NCI-H1092 treated with DMSO at 0.1 percent for 48 hours (cell line): ENCODE measurements at places on chromosomes 2 and 18.

GRCh38 chr18:473802-474201 lies 26.7 kb downstream of the COLEC12 start:
- DNase-seq, result no peak

- no peak for DNase-seq
Measured at GRCh38 chr18:35127201-35127600, 86.0 kb downstream of the MAPRE2 start.

- no peak for DNase-seq
Measured at GRCh38 chr2:207162316-207162715, 3.4 kb downstream of the KLF7 start.

DNA sequence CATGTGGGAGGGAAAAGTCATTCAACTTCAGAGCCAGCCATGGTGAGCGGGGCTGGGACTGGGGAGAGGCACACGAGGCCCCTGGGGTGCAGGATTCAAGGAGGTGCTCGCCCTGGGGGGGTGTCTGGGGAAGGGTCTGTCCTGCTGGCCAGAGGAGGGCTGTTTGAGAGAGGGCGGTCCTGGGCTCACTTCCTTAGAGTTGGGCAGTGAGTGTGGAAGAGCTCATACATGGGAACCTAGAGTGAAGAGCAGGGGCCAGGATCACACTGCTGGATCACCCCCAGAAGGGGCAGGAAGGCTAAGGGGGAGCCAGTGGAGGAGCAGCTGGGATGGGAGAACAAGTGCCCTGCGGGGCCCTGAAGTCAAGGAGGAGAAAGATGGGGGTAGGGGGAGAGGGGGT lies 6.5 kb downstream of the SH3BP4 start:
- no peak for DNase-seq

GRCh38 chr18:24763765-24764513 lies 303.5 kb downstream of the HRH4 start:
- no peak for DNase-seq

DNA sequence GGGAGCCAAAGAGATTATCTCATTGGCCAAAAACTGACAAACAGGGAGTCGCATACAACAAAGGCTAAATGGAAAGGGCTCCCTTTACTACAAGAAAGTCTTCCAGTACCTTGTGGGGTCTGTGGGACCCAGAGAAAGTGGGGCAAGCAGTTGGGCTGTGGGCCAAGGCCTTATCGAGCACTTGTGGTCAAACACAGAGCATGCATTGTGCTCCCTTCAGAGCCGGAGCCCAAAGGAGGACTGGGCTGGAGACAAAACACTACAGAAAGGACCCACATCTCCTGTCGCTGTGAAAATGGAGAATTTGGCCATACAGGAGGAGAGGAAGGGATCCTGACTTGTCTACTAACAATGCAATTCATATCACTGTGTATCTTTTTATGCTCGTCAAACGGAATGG lies 37.1 kb upstream of the SLC1A4 start:
- DNase-seq, result no peak

DNA sequence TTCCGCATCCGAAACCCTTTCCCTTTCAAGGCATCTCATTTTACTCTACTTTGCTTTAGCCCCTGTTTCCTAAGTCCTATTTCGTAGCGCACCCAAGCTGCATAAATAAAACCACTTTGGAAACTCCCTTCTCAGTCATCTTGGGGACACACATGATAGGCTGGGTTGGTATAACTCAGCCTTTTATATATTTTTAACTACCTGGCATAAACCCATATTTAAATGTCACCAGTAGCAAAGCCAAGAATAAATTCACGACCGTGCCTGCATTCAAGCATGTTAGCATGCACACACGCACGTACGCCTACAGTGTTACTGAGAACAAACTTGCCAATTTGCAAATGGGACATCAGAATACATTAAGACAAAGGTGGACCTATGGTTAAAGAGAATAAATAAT lies 564.7 kb upstream of the PIK3C3 start:
- DNase-seq, result no peak

DNA sequence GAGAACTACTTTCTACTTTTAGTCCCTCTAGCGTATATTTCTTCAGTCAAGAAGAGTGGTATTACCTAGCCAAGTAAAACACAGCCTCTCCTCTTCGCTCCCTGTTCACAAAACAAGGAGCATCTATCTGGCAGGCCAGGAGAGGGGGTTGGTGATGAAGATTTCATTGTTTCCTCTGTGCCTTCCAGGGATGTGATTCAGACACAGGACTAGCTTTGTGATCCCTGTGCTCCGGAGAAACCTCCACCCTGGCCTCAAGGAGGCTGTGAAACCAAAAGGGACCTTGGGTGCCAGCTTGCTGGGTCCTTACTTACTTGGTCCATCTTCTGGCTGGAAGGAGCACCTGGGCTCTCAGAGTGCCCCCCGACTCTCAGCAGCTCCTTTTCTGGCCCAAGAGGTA lies 5.7 kb downstream of the RHOB start:
- no peak for DNase-seq

GRCh38 chr2:239216614-239217273 lies 184.1 kb downstream of the HDAC4 start:
- DNase-seq, result no peak

DNA sequence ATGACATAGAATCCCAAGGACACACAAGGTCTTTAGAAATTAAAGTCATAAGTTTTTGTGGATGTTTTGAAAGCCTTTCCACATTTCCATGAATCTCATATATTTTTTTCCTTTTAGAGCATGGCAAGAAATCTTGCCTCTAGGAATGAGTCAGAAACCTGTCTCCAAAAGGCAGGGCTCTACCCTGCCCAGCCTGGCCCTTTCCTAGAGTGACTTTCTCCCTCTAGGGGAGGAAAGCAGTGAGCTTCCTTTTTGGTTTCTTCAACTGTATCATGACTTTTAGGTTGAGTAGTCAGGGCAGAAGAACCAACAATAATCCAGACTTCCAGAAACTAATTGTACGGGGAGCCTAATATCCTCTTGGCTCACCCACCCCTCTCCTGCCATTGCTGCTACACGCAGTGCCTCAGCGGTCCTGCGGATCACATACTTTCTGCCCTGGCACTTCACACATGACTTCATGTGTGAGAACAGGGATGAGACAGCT lies 300.3 kb downstream of the AGPS start:
- DNase-seq, result no peak

GRCh38 chr2:603427-603826 lies 73.8 kb downstream of the TMEM18 start:
- DNase-seq, result no peak

DNA sequence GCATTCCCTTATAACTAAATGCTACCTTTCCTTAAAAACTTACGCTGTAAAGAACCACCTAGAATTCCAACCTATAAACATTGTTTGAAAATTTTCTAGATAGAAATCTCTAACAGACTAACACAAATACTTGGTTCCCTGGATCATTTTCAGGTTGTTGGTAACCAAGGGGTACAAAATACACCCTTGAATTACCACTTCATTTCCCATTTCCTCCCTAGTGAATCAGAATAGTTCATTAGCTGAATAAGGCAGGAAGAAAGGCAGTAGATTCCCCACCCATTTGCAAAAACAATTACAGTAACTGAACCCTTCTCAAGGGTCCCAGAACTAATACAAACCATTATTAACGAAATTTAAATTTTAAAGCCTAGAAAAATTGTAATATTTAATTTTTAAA lies 5.5 kb downstream of the MEX3C start:
- no peak for DNase-seq
